ENCODE measurements at places on chromosomes 4 and X.

GRCh38 chr4:183807420-183808096, 97.5 kb upstream of the STOX2 start:
- DNase-seq: no peak

DNA sequence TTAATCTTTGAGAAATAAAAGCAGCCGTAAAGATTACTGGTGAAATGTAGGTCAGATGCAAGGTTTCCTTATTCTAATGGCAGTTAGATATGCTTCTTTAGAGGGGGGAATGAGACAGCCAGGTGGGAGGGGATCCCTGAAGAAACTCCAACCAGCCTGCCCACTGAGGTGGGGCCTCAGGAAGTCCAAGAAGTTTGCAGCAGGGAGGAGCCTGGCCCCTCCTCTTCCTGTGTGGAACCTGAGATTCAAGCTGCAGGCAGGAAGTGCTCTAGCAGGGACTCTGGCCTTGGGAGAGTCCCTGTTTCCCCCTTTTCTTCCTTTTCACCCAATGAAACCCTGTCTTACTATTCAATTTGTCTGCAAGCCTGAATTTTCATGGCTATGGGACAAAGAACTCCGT, 101.4 kb upstream of the SLITRK2 start:
- no peak for DNase-seq

DNA sequence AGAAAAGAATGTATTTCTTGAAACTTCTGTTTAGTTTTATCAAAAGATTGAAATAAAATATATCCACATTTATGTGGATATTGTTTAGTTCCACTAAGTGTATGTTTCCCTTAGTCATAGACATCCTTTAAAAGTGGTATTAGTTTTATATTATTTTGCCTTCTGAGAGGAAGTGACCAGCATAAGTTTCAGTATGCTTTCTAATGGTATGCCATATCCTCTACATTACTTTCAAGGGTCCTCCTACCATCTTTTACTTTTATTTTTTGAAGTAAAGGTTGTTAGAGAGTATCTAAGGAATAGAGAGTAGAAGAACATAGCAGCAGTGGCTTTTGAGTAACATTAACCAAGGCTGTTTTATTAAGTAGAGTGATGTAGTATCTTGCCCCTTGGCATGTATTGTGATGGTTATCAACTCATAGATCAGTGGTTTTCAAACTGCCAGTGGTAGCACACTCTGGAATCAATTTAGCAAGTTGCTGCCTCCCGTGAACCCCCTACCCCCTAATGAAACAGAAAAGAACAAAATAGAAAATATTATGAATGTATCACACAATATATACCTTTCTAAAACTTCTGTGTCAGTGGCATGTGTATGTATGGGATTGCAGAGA, 44.8 kb downstream of the RBPJ start:
- DNase-seq: no peak

DNA sequence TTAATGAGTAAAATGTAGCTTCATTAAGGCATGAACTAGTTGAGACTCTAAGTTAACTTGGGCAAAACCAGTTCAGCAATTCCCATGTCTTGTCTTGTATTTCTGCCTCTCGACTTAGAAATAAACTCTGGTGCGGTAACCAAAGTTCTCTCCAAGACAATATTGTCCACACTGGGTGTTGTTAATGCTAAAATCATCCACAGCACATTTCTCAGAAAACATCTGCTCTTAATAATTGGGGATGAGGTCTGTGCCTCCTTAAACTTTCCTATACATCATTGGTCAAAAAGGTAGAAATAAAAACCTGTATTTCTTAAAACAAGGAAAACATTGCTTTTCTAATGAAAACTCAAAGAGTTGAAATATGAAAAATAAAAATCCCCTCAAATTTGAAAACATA, 32.9 kb upstream of the MID1 start:
- DNase-seq: no peak

DNA sequence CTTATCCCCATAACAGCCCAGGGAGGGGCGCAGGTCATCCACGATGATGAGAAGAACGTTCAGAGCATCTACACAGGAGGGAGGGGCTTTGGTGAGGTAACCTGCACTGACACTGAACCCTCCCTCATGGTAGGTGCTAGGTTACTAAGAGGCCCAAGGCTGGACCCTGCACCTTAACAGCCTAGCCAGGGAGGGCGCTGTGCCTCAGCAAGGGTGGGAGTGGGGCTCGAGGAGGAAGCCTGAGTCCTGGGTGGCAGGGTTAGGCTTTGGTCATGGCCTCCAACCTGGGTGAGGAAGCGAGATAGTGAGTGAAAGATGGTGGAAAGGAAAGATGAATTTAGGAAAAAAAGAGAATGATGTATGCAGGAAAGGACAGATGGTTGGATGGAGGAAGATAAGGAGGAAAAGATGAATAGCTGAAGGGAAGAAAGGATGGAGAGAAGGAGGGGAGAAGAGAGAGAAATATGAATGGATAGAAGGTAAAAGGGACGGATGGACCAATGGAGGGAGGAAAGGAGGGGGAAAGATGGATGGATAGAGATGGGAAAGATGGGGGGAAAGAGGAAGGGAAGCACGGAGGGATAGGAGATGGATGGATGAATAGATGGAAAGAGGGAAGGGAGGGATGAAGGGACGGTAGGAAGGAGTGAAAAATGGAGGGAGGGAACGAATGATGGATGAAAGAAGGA, 736 bp downstream of the IDS start:
- no peak for DNase-seq

DNA sequence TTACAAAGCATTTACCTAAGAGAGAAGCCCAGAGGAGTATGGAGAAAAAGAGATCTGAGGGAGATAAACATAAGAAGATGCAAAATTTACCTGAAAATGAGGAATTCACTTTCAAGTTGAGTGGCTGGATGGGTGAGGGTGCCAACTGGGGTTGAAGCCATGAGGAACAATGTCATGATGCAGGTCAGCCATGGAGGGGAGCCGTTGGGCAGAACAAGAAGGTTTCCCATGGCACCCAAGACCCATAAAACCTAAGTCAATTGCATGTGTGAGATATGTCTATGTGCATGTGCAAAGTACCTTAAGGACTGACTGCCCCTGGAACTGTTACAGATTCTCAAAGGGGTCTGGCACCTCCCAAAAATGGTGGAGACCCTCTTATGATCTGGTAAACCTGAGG, 46.6 kb upstream of the PRRG1 start:
- DNase-seq: no peak

GRCh38 chr4:127656047-127656680, 23.4 kb downstream of the INTU start:
- no peak for DNase-seq

- DNase-seq: no peak
Observed at GRCh38 chrX:38859602-38860001, 58.3 kb downstream of the MID1IP1 start.

GRCh38 chrX:24202465-24203031, 53.0 kb downstream of the ZFX start:
- no peak for DNase-seq

- DNase-seq: no peak
Observed at GRCh38 chr4:132062611-132063239, 1086.4 kb upstream of the PCDH10 start.

- DNase-seq: peak; percentile 68
Observed at GRCh38 chr4:156941940-156942548, 29.6 kb downstream of the PDGFC start.

DNA sequence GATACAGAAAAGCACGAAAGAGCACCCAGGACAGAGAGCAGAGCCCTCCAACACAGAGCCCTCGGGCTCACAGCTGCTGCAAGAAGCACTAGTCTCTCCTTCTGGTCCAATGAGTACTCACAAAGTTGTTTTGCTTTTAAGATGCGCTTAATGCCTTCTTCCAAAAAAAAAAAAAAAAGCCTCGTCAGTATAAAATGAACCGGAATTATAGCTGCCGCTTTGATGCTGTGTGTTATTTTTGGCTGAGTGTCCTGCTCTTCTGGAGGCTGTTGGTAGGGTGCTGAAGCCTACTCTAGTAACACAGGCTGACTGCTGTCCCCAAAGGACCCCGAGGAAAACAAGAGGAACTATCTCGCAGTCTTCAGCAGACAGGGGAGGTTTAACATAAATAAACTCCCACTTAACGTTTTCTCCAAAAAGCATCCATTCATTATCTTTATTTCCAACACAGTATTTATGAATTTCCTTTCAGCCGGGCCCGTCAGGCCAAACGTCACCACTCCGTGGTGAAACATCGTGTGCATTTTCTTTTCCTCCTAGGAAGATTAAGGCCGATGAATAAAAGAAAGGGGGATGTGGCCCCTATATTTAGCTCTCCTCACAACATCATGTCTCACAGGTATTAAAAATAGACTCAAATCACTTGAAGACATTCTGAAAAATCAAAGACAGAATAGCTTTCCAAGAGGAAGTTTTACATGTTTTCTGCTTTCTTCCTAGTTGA, 213.7 kb upstream of the PPARGC1A start:
- no peak for DNase-seq

- no peak for DNase-seq
Observed at GRCh38 chr4:12583275-12583674, 900.9 kb downstream of the RAB28 start.

DNA sequence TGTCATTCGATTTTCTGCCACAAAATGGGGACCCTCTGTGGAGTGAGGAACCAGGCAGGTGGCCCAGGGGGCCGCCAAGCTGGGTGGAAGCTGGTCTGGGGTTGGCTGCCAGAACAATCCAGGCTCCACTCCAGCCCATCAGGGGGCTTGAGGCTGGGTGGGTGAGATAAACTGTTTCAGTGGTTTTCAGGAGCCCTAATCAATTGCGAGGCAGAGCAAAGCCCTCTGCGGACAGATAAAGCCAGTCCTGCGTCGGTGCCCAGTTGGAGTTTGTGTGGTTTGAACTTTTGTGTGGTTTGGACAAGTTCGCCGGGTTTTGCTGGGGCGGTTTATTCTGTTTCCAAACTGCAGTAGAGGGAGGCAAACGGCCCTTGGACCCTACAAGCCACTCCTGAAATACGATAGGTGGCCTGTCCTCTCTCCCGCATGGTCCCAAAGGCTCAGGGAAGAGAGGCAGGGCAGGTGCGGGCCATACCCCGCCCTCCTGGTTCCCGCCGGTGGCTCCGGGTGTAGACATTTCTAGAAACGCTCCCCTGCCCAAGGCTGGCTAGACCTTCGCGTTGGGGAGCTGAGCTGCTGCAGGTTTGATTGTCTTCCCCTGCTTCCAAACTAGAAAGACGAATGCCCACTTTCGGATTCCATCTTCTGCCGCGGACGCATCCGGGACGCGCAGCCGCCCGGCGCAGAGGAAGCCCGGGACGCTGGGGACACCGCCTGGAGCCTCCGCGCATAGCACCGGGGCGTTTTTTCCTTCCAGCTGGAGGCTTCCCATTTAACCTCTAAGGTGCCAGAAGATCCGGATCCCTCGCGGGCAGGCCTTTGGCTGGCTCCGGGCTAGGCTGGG, 169.0 kb upstream of the BCOR start:
- DNase-seq: peak; percentile 81

DNA sequence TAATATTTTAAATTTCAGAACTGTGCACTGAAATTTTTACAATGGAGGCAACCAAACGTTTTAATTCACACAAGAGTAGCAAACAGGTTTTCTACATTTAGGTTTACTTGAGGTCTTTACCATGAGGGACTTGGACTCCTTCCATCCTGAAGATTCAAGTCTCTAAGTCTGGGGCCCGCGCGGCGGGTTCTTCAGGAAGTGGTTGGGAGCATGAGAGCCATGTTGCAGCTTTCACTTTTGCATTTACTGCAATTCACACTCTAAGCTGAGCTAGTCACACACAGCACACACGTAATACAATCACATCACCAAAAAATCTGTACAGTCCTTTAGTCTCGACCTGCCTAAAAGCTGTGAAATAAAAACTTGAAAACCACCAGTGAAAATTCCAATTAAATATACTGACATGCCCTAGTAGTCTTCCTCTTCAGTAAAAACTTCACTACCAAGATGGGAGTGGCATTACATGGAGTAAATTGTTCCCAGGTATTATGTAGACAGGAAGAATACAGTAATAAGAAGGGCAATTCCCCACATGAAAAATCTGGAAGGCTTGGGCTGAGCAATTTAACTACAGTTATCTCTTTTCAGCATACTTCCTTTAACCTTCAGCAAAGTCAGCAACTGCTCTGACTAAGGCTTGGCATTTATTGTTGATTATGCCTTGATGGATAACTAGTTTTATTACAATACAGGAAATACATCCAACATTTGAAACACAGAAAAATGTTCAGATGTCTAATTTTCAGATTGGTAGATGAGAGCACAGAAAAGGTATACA, 571.1 kb upstream of the DIPK2B start:
- DNase-seq: no peak

DNA sequence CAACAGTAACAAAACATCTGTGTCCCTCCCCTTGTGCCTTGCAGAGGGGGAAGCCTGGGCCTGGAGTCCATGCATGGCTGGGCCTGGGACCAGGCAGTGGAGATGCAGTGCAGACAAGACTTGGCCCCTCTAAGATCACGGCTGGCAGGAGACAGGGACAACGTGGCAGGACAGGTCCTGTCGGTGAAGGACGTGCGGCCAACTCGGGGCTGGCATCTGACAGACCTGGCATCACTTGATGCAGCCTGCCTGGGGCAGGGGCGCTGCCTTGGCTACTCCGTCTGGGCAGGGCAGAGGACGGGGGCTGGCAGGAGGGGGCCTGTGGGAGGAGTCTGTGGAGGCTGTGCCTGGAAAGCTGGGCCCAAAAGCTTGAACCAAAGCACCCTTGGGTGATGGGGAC, 112.1 kb downstream of the CPZ start:
- DNase-seq: peak; percentile 62

GRCh38 chr4:21765810-21766407, 182.7 kb downstream of the KCNIP4 start:
- DNase-seq: no peak

- DNase-seq: no peak
Observed at GRCh38 chr4:100362366-100362765, 155.5 kb downstream of the EMCN start.

DNA sequence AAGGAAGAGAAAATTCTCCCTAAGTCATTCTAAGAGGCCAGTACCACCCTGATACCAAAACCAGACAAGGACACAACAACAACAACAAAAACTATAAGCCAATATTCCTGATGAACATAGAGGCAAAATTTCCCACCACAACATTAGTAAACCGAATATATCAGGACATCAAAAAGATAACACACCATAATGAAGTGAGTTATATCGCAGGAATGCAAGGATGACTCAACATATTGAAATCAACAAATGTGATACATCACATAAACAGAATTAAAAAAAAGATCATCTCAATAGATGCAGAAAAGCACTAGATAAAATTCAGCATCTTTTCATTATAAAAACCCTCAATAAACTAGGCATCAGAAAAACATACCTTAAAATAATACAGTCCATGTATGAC, 1844.4 kb upstream of the PCDH10 start:
- DNase-seq: no peak

DNA sequence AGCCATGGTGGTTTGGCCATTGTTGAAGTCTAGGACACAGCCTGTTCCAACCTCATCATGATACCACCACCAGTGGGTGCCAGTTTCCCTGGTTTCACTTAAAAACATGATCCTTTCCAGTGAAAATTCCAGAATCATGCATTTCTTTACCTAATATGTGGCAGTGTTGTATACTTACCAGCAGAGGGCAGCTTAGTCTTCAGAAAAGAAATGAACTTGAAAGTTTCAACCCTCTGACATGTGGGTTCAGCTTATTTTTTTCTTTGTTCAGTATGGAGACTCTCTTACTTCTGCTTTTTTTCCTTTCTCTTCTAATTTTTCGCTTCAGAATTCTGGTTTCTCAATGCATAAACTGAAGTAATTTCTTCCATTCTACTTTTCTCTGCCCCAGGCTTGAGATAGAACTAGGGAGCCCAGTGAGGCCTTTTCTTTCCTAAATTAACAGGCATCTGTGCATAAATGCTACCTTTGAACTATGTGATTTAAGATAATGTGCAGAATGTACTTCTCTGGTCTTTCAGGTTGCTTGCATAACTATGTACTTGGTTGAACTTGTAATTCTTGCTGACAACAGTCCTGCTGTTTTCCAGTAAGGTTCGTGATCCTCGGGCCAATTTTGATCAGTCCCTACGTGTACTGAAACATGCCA, 10.7 kb downstream of the LIAS start:
- no peak for DNase-seq
